Stimulated activated CD8-positive, alpha-beta memory T cell treated with anti-CD3 and anti-CD28 coated beads, Interleukin-15, amount 100 ng/mL, for 48 hours (primary cell): ENCODE measurements at places on chromosomes 4 and X.

- no peak for DNase-seq
These were observed 140.0 kb downstream of the IDS start for GRCh38 chrX:149365061-149365460.

DNA sequence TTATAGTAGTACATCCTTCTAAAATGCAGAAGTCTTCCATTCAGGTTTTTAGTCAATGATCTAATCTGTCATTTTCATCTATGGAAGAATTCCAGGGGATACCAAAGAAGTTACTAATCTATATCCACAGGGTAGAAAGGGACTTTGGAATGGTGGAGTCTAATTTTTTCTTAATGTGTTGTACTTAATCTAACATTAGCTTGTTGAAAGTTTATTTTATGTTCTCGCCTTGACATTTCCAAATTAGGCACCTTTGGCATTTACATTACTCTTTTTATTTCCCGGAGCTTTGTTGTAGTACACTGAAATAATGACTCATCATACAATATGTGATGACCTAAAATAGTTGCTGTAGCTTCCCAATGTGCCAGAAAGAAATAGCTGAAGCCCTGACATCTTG is 91.5 kb downstream of the HTR2C start:
- DNase-seq = no peak

- no peak for DNase-seq
These were observed 51.8 kb downstream of the CHRDL1 start for GRCh38 chrX:110743679-110744340.

GRCh38 chr4:121950680-121951520 is 960 bp downstream of the TRPC3 start:
- DNase-seq = no peak

GRCh38 chr4:88993246-88993645 is 63.7 kb downstream of the FAM13A start:
- DNase-seq = no peak

GRCh38 chr4:2036866-2037265 is 22.3 kb upstream of the NAT8L start:
- DNase-seq = no peak

DNA sequence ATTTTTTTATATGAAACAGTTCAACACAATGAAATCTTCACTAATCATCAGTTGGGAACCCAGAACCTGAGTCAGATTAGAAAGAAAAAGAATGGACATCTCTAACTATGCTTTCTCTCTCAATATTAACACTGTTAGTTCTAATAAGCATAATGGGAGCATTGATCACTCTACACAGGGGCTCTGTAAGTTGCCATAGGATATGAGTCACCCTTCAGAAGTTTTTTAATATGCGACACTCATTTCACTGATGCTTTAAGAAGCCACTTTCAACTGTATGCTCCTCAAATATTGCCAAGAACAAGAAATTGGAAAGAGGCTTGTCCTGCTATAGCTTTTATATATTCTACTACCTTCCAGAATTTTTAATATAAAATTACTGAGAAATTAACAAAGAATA is 187.0 kb downstream of the AASDH start:
- DNase-seq = no peak

DNA sequence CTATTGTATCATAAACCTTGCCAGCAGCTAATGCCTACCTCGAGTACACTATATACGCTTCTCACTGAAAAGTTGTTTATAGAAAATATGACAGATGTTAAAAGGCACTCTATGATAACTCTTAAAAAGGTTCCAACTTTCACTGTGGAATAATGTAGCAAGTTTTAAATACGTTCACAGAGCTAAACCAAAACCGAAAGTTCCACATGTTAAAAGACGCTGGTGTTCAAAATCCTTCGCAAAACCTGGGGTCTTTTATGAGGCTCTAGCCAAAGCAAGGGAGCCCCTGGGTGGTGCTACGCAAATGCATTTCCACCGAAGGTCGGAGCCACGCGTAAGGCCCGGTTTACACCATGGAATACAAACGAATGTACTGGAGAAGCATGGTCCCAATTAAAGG is 103.7 kb upstream of the TENM3 start:
- no peak for DNase-seq

DNA sequence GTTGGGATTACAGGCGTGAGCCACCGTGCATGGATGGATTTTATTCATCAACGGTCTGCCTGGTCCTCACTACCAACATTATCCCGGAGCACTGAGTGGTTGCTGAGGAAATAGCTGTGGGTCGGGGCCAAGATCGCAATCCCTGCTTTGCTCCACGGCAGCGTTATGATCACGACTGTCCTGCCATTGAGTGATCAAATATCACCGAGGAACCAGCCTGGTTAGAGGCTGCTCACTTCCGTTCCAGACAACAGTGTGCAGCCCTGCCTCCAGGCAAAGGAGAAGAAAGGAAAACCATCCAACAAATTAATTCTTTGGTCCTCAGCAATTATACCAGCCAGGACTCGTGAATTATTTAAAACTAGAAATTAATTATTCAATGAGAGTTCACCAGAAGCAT is 70.6 kb upstream of the TBL1X start:
- no peak for DNase-seq

- DNase-seq = no peak
These were observed 551.8 kb upstream of the GRID2 start for GRCh38 chr4:91751961-91752360.

GRCh38 chrX:39473812-39474211 is 623.9 kb downstream of the BCOR start:
- no peak for DNase-seq

DNA sequence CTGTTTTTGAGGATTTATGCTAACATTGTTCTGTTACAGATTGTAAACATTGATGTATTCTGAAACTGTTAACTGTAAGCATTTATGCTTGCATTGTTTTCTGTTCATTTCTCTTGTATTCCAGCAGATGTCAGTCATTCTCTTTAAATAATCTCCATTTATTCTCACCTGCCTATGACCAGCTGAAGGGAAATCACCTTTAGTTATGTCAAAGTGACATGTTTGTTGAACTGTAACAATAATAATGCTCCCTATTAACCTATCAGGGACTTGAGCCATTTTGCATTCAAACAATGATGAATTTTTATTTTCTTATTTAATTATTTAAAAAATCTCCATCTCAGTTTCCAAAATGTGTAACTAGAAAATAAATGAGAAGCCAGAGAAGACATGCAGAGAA is 58.0 kb downstream of the SPCS3 start:
- no peak for DNase-seq

DNA sequence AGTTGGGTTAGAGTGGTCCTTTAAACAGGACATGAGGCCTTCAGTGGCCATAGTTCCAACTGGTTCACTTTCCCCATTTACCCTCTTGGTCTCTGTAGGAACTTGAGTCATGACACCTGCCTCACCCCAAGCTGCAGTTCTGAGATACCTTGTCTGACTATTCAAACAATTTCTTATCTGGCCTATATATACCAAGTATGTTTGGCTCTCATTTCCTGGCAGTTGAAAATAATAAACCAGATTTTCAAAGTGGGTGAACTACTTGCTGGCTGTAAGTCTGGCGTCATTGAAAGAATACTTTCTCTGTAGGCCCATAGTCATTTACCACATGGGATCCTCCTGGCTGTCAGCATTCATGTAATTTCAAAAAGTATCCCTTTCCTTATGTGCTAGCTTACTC is 228.8 kb downstream of the SHROOM3 start:
- DNase-seq = no peak

GRCh38 chrX:130702867-130703707 is 199.9 kb downstream of the ENOX2 start:
- DNase-seq = no peak

- DNase-seq = no peak
These were observed 158.0 kb downstream of the REPS2 start for GRCh38 chrX:17104433-17104832.

DNA sequence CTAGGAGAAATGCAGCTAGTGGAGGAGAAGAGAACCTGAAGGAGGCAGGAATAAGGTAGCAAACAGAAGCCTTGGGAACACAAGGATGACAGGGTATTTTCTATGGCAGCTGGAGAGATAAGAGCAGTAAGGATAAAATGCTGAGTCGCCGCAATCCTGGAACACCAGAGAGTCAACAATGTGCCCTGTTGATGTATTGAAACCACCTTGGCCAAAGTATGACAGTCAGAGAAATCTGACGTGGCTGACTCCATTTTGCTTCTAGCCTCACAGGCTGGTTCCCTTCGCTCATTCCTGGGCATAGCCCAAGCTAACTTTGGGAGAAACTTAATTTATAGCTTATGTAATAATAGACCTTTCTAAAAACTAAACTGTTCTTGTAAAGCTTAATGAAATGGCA is 56.6 kb upstream of the C4orf54 start:
- no peak for DNase-seq

DNA sequence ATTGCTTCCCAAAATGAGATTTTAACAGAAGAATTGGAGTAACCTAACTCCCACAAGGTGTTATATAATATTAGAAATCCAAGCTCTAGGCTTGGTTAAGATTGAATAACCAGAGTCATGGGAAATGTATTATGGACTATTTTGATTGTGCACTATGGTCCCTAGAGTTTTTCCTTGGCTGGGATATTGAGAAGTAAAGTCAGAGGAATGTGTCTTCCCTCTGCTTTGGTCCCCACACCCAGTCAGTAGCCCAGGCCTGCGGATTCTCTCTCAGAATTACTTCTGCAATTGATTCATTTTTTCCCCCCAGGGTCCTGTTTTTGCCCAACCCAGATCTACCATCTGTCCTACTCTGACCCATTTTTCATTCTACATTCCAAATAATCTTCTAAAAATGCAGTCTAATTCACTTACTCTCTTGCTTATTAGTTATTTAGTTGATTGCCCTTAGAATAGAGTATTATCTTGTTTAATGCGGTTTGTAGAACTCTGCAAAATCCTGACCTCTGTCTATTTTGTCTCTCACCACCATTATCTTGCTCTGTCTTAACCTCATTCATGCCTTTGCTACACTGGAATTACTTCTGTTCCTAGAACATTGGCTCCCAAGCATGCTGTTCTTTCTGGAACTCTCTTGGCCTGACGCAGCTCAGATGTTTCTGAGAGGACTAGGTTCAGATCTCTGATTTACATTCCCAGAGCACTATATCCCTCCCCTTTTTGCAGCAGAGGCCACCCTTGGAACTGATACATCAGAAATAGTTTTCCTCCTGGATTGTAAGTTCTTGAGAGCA is 23.6 kb downstream of the GUCY1A1 start:
- DNase-seq = no peak

GRCh38 chr4:10500776-10501175 is 43.5 kb upstream of the ZNF518B start:
- no peak for DNase-seq

DNA sequence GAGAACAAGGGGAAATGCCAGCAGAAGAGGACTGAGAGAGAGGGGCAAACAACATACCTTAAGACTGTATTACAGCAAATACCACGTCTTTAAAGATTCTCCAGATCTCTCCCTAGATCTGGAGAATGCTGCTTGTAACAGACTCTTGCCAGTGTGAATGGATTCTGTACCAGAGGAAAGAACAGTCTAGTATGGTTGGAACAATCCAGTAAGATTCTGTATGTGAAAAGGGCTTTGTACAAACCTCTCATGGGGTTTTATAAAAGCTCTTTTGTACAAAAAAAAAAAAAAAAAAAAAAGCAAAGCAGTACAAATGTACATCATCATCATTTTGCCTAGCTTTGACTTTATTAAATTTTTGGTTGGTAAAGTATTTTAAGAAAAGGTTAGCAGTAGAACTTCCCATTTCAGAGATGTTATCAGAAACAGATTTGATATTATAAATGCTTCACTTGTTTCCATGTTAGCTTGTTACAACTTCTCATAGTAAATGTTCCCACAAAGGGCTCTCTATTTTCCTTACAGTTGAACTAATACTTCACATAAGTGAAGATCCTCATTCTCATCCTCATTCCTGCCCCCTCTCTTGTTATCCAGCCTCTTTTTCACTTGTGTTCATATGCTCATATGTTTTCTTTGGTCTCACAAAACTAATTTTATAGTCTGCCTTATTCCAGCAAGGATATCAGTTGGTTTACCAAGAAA is 144.2 kb downstream of the EDA start:
- DNase-seq = no peak

DNA sequence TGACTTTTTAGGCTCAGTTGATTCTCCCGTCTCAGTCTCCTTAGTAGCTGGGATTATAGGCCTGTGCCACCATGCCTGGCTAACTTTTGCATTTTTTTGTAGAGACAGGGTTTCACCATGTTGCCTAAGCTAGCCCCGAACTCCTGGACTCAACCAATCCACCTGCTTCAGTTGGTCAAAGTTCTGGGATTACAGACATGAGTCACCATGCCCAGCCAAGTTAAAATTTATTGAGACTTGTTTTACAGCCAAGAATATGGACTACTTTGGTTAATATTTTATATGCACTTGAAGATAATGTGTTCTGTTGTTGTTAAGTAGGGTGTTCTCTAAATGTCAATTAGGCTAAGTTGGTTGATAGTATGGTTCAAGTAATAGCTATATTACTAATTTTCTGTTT is 58.7 kb downstream of the CYTL1 start:
- no peak for DNase-seq

GRCh38 chrX:67732864-67733263 is 189.0 kb downstream of the AR start:
- no peak for DNase-seq

DNA sequence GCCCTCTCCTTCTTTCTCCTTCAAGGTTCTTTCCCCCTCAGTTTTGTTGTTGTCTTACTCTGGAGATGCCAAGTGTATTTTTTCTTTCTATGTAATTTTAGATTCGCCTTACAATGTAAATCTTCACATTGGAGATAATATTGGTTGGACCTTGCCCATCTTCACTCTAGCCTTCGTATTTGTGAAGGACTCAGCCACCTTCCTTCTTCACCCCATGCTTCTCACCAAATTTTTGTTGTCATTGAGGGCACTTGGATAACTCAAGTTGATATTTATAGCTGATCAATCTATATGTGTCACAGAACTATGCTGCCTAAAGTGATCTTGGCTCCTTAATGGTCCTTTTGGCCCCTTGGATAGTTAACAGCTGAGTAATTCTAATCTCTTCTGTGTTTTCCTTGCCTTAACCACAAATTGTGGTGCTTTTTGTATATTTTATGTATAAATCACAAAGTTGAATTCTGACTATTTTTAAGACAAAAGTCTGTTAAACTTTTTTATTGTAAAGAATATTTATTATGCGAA is 6.5 kb downstream of the SPRY1 start:
- no peak for DNase-seq

DNA sequence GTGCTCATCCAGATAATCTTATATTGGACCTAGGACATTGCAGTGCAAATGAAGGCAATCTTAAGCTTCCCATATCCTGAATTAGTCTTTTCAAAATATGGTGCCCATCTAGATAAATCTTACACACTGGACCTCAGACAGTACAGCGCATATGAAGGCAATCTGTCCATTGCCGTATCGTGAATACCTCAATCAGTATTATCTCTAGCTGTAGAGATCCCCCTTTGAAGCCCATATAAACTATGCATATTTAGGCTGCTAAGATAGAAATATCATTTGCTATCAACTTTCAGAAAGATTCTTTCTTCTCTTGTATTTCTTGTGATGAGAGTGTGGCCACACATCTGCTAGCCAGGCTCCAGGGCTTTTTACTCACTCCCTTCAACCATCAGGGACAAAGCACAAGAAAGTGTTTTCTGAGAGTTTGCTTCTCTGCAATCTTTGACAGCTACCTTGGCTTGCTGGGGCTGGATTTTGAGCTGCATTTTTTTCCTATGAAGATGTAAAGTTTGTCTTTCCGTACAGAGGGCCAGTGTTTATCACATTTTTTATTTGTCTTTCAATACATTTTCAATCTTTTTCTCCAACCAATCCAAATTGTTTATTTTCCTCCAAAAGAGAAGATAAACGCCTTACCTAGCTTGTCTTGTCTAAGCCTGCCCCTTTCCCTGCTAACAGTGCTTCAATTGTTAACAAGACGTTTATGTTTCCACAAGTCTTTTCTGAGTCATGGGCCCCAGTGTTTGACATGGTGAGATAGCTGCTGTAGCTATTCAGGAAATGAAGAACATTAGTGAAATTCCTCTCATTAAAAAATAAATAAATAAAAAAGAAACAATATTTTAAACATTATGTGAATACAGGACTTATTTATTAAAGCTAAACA is 57.6 kb upstream of the FAT1 start:
- DNase-seq = no peak
